ENCODE measurements at places on chromosomes 7 and 10. TPM values are rescaled to one million over a fixed set of nuclear protein-coding genes. Genes with fewer than 3 reads are reported as not detected.

DNA sequence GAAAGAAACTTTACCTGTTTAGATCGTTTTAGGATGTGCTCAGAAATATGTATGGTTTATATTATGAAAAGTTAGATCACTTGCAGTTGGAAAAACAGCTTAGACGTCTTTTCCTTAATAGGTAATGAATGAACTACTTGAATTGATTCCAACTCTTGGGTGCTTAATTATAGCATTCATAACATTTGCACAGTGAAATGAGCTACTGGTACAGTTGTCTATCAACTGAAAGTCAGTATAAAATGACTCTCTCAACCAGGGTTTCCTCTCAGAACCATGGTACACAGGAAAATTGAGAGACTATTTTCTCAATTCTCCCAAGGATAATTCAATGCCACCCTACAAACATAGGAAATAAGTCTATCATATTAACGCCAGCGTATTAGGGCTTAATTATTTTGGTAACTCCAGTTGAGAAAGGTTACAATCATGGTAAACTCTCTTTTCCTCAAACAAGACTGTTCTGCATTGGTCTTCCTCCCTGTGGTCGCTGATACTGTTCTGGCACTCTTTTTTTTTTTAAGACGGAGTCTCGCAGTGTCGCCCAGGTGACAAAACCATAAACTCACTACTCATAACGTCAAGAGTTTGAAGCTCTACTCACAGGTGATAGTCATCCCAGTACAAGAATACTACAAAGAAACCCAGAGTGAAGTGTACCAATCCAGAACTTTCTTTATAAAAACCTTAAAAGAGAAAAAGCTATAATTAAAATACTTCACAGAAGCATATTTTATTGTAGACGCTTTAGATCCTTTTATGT, 2.0 kb downstream of the ANLN start:
- DNase-seq = no peak

DNA sequence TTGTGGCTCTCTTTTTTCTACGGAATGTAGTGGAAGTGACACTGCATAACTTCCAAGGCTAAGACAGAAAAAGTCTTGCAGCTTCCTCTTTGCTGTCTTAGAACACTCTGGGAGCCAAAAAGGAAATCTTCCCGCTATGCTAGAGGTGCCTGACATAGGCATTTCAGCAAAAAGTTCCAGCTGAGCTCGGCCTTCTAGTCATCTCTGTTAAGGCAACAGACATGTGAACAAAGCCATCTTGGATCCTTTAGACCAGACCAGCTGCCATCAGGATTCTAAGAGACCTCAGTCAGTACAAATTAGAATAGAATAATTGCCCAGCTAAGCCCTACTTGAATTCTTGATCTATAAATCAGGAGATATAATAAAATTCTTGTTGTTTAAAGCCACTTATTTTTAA, 16.3 kb upstream of the COL1A2 start:
- DNase-seq = no peak

- no peak for DNase-seq
Measured at GRCh38 chr7:131529617-131530016, 26.8 kb downstream of the PODXL start.

DNA sequence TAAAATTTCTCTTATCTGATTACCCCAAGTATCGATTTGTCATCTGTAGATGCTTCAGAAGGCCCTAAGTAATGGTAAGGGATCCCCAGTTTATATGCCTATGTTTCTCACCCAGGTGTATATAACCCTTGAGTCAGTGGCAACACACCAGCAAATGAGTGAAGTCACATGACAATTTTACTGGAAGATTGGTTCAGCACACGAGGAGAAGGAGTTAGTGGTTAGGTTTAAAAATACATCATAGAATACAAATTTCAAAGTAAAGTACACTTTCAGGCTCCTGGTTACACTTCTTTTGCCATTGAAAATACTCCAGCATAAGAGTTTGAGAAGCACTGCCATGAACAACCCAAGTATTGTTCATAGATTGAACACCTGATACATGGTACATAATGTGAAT, 29.7 kb upstream of the CAPZA2 start:
- DNase-seq = no peak

DNA sequence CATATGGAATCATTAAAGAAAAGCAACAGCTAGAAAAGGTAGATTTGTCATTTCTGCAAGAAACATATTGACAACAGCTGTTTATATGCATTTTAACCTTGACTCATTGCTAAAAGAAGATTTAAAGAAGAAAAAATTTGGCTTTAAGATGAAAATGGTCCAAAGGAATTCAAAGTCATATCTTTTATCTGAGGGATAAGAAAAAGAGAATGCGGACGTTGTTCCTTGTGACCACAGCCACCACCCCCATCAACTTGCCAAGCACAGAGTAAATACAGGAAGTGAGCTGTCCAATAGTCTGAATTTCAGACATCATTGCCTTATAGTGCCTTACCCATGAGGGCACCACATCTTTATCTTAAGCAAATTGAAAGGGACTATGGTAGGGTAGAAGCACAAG, 7.3 kb upstream of the CRPPA start:
- no peak for DNase-seq

DNA sequence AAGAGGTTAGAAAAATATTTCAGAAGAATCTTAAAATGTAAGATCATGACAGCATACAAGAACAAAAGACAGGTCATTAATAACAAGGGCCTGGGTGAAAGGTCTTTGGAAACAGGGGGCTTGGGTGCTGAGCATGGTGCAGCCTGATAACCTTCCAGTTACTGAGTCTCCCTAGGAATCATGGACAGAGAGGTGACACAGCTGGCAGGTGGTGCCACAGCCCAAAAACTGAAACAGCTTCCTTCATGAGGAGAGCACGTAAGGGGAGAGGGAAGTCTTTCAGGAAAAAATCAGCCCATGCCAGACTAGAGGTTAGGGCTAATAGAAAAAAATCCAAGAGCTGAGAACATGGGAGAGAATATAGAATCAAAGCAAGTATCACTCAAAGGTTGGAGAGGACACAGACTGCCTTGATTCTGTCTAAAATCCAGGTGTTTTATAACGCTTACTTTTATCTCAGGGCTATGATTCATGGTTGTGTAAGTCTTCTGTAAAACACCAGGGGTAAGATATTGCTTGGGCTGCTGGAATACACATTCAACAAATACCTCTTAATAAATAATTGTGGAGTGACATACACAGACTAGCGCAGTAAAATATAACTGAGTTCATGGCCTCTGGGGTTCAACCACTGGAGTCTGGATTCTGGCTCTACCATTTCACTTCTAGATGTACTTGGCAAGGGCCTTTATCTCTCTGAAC, 88.1 kb downstream of the SEMA3C start:
- DNase-seq = no peak

GRCh38 chr7:117975476-117975875, 102.2 kb upstream of the CTTNBP2 start:
- no peak for DNase-seq

DNA sequence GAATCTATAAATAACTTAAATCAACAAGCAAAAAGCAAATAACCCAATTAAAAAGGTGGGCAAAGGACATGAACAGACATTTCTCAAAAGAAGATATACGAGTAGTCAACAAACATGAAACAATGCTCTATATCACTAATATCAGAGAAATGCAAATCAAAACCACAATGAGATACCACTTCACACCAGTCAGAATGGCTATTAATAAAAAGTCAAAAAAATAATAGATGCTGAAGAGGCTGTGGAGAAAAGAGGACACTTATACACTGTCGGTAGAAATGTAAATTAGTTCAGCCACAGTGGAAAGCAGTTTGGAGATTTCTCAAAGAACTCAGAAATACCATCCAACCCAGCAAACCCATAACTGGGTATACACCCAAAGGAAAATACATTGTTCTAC, 70.6 kb downstream of the CTTNBP2 start:
- no peak for DNase-seq

DNA sequence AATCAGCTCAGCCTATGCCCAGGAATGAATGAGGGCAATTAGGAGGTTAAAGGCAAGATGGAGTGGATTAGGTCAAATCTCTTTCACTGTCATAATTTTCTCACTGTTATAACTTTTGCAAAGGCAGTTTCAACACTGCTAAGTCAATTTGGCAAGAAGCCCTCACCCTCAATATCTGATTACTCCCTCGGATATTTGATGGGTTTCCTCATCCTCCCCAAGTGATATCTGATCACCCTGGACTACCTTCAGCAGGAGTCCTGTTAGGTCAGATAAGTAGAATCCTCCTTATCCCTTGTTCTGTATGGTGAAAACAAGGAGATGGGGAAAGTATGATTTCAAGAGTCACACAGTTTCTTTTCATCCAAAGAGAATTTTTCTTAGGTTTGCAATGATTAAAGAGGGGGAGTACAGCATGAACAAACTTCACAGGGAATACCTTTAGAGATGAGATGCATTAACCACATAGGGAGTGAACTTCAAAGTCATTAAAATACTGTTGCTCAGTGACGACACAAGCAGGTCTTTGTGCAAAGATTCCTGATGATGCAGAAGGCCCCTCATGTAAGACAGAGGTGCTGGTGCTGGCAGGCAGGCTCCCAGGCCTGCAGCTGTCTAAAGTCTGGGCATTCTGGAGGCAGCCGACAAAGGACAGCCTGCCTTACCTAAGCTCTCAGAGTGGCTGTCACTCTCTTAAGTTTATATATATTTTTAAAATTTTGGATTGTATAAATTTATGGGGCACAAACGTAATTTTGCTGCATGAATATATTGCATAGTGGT, 75.4 kb upstream of the POM121L12 start:
- DNase-seq = no peak

- no peak for DNase-seq
Measured at GRCh38 chr7:42198296-42198695, 38.7 kb downstream of the GLI3 start.

DNA sequence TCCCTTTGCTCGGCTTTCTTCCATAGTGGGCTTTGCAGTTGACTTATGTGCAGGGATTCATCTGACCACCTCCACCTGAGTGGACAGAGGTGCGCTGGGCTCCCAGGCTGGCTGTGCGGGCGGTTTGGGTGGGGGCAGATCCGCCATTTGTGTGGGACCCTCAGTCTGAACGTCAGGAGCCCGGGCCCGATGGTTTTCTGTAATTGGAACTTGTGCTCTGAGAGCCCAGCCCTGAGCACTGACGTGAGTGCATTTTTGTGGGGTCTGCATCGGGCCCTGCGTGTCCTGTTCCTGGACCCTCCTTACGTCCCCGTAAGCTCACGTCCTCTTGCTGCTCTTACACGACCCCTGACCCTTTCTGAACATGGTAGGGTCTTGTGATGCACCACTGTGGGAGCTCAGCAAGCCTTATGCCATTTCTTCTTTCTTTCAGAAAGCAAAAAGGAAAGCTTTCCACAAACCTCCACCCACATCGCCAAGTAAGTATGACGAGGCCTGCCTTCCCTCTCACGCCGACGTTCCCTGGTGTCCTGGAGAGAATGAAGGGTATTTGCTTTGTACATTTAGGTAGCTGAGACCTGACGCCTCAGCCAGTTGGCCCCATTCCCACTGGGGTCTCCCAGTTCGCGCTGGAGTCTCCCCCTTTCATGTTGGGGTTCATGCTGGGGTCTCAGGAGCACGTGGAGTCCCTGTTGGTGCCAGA, 9.9 kb downstream of the IQCE start:
- DNase-seq = no peak

DNA sequence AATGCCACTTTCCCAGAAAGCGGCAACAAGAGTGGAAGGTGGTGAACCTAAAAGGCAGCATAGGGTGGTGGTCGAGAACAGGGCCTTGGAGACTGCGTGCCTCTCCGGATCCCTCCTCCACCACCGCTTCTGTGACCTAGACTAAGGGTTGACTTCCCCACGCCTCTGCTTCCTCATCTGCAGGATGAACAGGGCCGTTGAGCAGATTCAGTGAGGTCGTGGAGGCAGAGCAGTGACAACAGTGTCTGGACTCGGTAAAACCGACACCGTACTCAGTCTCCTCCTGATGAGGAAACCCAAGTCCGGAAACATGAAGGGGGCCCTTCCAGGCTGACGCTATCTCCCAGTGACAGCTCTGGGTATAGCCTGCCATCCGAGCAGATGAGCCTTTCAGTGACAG, 162.6 kb downstream of the CELF2 start:
- no peak for DNase-seq

DNA sequence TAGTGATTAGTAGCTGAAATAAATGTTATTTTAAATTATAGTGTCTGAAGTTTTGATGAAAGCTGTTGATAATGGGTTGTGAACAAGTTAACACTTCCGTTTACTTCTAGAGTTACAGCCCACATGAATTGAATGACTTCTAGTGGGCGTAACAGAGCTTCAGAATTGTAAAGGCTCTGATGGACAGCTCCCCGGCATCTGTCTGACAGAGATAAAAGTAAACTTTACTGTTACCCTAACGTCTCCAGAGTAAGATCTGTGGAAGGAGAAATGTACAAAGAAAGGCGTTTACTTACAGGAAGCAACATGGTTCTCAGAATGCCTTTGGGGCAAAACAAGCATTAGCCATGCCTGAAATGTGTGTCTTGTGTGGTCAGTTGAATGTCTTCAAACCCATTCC, 124.4 kb downstream of the ADARB2 start:
- DNase-seq = no peak

- no peak for DNase-seq
Measured at GRCh38 chr10:49568235-49568634, 29.3 kb upstream of the ERCC6 start.

DNA sequence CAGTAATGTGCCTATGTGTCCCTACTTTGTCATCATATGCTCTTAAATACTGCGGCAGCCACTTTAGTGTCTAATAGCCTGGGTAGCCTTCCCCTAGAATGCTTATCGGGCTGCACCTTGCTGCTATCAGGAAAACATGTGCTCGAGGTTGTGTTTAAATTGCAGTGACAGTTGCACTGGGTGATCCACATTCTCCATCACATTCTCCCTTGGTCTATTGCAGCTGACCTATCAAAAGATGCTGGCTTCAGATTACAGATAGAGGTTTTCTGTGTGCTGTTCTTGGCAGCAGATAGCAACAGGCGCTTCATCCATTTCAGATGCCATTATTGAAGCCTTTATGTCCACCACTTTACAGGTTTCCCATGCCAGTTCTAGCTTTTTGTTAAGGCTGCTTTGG, 130.1 kb upstream of the MDFIC start:
- DNase-seq = no peak

- no peak for DNase-seq
Measured at GRCh38 chr10:67518756-67519155, 177.2 kb downstream of the CTNNA3 start.

Gene CALHM3
- 0.18 TPM for total RNA-seq

Gene GPR146
- total RNA-seq = 1.8 TPM

Gene CREB5
- total RNA-seq = 9.1 TPM
